Suprapubic skin (tissue), 4 donors: ENCODE measurements at places on chromosomes 3 and 15.

DNA sequence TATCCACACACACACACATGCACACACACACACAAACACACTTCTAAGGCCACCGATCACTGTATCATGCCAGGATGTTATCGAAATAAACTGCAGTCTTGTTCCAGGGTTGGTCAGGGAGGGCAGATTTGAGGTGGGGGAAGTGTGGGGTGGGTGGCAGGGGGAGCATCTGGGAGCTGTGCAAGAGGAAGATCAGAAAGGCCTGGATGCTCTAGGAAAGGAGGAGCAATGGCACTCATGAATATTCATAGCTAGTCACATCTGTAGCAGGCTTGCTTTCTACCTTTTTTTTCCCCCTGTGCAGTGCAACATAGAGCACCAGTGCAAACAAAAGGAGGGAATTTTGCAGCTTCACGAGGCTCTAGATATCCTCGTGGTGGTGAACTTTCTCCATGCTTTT lies 84.9 kb downstream of the MEIS2 start:
- no peak for DNase-seq

GRCh38 chr15:76776480-76776879 lies 128.7 kb downstream of the SCAPER start:
- DNase-seq = no peak

DNA sequence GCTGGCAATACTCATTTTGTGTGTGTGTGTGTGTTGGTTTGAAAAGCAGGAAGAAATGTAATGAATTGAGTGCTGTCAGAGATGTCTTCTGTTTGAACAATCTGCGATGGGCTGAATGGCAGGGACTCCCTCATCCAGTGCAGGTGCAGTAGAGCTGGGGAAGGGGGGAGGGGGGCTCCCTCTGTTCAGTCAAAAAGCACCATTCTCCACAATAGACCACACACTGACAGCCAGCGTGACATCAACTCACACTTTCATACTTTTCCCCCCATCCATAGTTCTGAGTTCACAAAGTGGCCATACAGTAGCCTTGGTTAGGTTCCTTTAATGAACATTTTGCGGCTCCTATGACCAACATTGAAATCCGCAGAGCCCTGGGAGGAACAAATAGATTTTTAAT lies 10.4 kb downstream of the SOX2 start:
- no peak for DNase-seq

DNA sequence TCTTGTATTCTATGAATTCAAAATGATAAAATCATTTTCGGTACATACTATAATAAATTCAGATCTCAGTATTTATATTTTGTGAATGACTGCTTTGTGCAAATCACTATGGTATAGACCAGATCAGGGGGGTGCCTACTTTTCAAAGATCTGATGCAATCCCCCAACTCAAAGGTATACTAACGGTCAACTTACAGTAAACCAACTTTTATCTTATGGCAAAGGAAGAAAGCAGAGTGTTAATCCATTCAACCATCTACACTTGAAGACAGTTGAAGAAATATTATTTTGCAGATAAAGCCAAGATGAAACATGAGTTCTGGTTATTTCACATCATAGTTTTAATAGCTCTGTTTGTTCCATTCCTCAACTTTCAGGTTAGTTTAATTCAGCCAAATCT lies 197.1 kb downstream of the MEX3B start:
- no peak for DNase-seq
